Activated CD4-positive, alpha-beta T cell treated with anti-CD3 and anti-CD28 coated beads for 48 hours (primary cell): ENCODE measurements at places on chromosomes 6 and 20.

- no peak for DNase-seq
Measured at GRCh38 chr6:133753756-133754155, 135.2 kb upstream of the TCF21 start.

- no peak for DNase-seq
Measured at GRCh38 chr6:5752391-5752680, 254.4 kb downstream of the NRN1 start.

GRCh38 chr6:22363714-22364239 lies 66.9 kb upstream of the PRL start:
- no peak for DNase-seq

DNA sequence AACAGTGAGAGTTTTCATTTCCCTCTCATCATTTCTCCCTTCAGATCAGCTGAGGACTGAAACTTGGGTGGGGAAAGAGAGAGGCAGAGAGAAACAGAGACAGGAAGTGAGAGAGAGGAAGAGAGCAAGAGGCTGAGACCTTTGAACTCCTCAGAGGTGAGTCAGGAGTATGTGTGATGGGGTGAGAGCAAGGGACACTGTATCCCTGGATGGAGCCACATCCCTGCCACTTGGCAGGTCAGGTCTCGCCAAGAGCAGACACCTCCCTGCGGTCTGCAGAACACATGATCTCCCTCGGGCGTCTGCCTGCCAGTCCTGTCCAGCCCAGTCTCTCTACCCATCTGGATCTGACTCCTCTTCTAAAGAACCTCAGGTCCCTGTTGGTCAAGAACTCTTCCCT lies 62.7 kb upstream of the SYNDIG1 start:
- no peak for DNase-seq

DNA sequence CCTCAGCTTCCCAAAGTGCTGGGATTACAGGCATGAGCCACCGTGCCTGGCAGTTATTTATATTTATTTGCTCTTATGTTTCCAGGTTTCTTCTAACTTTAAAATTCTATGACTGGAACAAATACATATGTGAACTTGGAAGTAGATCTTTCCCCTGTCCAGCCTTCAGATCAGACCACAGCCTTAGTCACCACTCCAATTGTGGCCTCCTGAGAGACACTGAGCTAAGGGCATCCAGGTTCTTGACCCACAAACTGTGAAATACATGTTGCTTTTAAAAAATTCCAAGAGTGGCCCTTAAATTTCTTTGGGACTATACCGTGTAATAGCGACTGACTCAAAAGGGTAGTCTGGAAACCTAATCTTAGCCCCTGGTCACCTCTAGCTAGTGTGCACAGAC lies 1.5 kb upstream of the ADGRG6 start:
- no peak for DNase-seq

DNA sequence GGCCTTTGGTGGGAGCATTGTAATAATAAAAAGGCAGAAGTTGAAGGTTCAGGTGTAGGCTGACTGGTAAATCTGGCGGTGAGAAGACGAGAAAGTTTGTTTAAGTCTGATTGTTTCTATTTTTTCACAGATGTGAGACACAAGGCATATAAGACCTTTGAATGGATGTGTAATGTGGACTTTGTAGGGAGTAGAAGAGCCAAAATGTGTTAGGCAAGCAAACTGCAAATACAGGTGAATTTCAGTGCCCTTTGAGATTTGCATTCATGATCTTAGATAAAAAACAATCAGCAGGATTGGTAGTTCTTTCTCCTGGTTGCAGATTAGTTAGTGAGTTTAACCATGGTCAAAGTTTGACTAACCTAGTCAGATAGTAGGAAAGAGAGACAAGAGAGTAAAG lies 238.9 kb downstream of the FRK start:
- no peak for DNase-seq
